Left cardiac atrium (tissue), 4 donors: ENCODE measurements at places on chromosomes 12 and 14. TPM values are rescaled to one million over a fixed set of nuclear protein-coding genes. Genes with fewer than 3 reads are reported as not detected.
A peak's percentile ranks its signal among the peaks of the same experiment; 100 is the strongest.

- DNase-seq, result no peak
Measured at GRCh38 chr14:32841698-32842097, 97.0 kb upstream of the NPAS3 start.

- DNase-seq, result no peak
Measured at GRCh38 chr14:103301512-103302354, 32.3 kb upstream of the EIF5 start.

- DNase-seq, result no peak
Measured at GRCh38 chr12:24966951-24967564, 18.2 kb upstream of the BCAT1 start.

GRCh38 chr12:26297396-26298070, 102.2 kb downstream of the SSPN start:
- no peak for DNase-seq

- DNase-seq, result no peak
Measured at GRCh38 chr12:56304872-56305590, 4.9 kb upstream of the CS start.

DNA sequence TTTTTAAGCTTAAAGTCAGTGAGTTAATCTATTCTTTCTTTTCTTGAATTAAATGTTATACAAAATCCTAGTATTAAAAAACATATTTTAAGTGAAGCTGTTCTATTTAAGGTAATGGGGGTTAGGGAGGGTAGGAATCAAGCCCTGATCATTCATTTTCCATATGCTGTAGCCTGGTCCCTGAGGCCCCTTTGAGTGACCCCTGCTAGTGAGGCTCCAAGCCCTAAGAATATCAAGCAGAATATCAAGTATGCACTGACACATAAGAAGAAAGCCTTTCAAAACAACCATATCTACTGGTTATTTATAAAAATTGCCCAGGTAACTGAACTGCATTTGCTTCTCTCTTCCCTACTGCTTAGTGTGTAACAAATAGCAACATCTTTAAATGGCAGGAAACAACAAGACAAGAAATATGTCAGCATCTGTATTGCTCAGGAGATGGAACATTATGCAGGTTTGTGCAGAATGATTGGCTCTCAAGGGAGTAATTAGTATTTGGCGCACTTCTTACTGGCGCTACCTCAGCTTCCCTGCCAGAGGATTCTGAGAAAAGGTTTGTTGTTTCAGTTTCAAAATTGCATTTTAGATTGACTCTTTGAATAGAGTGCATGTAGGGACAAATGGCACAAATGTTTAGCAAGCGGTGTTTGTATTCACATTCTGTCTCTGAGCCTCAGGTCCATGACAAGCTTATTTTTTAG, 223.0 kb downstream of the DUSP6 start:
- no peak for DNase-seq

- no peak for DNase-seq
Measured at GRCh38 chr14:79511146-79511545, 700.2 kb downstream of the DIO2 start.

The PMEL gene
- 0.81 TPM for total RNA-seq

The APOLD1 gene
- 56.7 TPM for total RNA-seq

- no peak for DNase-seq
Measured at GRCh38 chr14:69701857-69702256, 65.1 kb upstream of the SRSF5 start.

DNA sequence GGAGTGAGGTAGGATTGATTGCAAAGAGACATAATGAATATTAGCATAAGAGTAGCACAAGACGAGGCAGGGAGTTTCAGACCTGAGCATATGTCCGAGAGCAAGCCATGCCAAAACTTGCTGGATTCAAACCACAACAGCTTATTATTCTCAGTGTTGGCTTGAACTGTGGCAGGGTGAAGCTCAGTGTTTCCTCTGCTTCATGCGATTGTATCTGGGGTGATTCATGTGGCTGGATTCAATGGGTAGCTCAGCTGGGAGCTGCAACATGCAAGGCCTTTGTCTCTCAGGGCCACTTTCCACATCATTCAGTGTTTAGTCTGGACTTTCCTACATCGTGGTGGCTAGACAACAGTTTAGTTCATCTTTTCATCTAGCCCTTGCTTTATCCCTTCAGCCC, 22.1 kb upstream of the E2F7 start:
- DNase-seq, result no peak

- peak; percentile 78 for DNase-seq
Measured at GRCh38 chr12:120356567-120357030, 12.4 kb downstream of the MSI1 start.

DNA sequence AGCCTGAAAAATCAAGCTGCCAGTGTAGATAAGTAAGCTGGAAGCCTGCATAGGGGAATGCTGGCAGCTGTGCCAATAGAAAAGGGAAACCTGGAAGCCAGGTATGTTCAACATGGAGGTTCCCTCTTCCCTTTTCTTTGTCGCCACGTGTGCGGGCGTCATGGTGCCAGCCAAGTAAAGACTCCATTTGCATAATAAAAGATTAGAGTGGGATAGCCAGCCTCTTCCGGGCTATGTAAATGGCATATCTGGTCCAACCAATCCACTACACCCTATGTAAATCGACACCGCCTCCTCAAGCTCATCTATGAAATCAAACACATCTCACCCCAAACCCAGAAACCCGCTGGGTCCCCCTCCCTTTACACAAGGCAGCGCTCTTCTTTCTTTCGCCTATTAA, 5.6 kb upstream of the ADGRD1 start:
- no peak for DNase-seq

GRCh38 chr12:132480623-132481132, 9.3 kb upstream of the FBRSL1 start:
- DNase-seq, result no peak

- no peak for DNase-seq
Measured at GRCh38 chr14:77099425-77100167, 1.5 kb downstream of the CIPC start.

GRCh38 chr14:35247777-35248475, 44.3 kb upstream of the PSMA6 start:
- DNase-seq, result no peak

DNA sequence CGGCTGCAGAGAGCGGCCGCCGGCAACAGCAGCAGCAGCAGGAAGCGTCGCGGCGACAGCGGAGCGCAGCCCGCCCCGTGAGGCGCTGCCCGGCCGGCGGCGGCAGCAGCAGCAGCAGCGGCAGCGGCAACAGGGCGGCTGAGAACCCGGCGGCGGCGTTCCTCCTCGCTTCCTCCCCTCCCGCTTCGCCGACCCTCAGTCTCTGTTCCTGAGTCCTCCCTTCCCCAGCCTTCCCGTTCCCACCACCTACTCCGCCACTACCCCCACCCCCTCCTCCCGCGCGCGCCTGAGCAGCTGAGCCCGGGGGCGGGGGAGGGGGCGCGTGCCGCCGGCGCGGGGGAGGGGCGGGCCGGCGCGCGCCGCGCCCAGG, 310 bp downstream of the BICDL1 start:
- peak; percentile 34 for DNase-seq

The KRT85 gene
- not detected for total RNA-seq

GRCh38 chr12:31232361-31232965, 93.5 kb downstream of the SINHCAF start:
- no peak for DNase-seq

The FLVCR2 gene
- total RNA-seq, result 1.8 TPM

- DNase-seq, result no peak
Measured at GRCh38 chr12:29737644-29738043, 46.1 kb downstream of the TMTC1 start.

GRCh38 chr12:100058482-100059029, 73.8 kb upstream of the ANKS1B start:
- no peak for DNase-seq

The KRT80 gene
- total RNA-seq, result 0.44 TPM

The C3AR1 gene
- 22.0 TPM for total RNA-seq

The PMCH gene
- not detected for total RNA-seq

- no peak for DNase-seq
Measured at GRCh38 chr12:106425061-106425702, 67.6 kb downstream of the POLR3B start.

GRCh38 chr14:89352976-89353765, 63.9 kb downstream of the FOXN3 start:
- no peak for DNase-seq

DNA sequence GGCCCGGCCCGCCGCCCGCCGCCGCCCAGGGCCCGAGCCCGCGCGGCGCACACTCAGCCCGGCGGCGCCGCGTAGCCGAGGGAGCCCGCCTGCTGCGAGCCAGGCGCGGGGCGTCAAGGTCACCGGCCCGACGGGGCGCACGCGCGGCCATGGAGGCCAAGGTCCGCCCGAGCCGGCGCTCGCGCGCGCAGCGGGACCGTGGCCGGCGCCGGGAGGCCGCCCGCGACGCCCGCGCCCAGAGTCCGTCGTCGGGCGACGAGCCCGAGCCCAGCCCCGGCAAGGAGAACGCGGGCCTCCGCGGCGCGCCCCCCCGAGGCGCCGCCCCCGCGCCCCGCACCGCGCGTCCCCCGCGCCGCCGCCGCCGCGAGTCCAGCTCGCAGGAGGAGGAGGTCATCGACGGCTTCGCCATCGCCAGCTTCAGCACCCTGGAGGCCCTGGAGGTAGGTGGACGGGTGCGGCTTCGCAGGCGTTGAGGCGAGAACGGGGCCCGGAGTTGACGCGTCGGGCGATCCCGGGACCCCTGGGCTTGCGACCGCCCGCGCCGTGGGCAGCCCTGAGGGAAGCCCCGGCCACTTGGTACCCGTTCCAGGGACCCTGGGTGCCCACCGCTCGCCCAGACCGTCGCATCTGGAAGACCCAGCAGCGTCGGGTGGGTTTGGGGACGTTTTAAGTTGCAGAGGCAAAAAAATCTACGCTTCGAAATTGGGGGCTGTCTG, 629 bp downstream of the FBRSL1 start:
- no peak for DNase-seq

DNA sequence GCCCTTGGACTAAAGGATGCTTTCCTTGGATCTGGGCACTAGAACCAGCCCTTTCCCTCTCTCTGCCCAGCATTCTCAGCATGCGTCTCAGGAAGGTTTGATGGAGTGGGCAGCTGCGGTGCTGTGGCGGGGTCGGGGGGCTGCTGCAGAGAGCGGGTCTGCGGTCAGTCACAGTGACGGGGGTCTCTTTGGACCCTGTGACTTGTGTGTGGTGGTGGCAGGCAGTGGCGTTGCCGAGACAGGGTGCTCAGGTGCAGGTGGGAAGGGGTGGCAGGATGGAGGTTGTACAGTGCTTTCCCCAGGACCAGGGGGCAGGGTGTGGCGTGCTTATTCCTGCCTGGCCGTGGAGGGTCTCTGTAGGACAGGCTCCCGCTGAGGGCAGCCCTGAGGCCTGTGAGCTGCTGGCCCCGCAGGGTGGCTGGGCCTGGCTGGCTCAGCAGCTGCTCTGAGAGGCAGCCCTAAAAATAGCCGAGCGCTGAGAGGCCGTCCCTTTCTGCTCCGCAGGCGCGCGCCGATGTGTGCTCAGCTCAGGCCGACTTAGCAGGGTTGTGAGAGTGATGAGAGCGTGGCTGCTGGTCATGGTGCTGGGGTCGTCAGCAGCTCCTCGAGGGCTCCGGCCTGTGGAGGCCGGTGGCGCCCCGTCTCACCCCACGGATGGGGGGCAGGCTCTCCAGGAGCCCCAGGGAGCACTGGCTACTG, 9.7 kb downstream of the PACS2 start:
- peak; percentile 51 for DNase-seq

DNA sequence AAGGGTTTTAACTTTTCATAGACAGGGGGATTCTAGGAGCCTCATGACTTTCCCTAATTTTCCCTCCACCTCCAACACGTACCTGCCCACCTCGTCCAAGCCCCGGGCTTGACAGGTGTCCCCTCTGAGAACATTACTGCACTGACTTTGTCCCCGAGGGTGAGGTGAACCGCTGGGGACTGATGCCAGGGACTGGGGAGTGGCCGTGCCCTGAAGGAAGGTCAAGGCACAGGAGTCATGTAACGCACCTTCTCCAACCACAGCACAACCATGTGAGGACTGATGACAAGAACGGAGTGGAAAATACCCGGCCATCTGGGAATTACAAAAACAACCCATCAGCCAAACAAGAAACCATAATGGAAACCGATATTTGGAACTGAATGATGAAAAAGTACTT, 214.7 kb upstream of the C14orf180 start:
- DNase-seq, result no peak

The ACRBP gene
- total RNA-seq, result 0.88 TPM

The NTF3 gene
- total RNA-seq, result 1.2 TPM

GRCh38 chr12:109518820-109519665, 41.6 kb downstream of the UBE3B start:
- peak; percentile 69 for DNase-seq

DNA sequence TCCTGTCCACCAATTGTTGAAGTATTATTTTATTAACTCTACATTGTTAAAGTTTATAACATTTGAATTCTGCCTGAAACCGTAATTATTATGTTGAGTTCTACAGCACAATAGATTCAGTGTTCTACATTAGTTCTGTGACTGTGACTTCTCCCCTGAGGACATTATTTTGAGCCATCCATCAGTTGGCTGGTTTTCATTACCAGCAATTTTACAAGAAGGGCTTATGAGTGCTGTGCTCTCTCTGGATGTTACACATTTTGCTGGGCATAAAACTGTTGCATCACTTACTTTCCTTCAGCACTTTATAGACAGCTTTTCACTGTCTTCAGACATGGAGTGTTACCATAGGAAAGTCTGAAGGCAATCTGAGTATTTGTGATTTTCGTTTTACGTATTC, 118.2 kb upstream of the KITLG start:
- no peak for DNase-seq

- DNase-seq, result no peak
Measured at GRCh38 chr12:90959032-90959431, 4.1 kb upstream of the CCER1 start.

GRCh38 chr14:96094211-96094610, 55.0 kb downstream of the C14orf132 start:
- DNase-seq, result no peak

- DNase-seq, result no peak
Measured at GRCh38 chr12:57027805-57028153, 11.4 kb upstream of the TAC3 start.

- DNase-seq, result peak; percentile 62
Measured at GRCh38 chr12:2845280-2845679, 10.4 kb upstream of the NRIP2 start.

GRCh38 chr12:130672089-130672820, 43.8 kb downstream of the RIMBP2 start:
- no peak for DNase-seq

DNA sequence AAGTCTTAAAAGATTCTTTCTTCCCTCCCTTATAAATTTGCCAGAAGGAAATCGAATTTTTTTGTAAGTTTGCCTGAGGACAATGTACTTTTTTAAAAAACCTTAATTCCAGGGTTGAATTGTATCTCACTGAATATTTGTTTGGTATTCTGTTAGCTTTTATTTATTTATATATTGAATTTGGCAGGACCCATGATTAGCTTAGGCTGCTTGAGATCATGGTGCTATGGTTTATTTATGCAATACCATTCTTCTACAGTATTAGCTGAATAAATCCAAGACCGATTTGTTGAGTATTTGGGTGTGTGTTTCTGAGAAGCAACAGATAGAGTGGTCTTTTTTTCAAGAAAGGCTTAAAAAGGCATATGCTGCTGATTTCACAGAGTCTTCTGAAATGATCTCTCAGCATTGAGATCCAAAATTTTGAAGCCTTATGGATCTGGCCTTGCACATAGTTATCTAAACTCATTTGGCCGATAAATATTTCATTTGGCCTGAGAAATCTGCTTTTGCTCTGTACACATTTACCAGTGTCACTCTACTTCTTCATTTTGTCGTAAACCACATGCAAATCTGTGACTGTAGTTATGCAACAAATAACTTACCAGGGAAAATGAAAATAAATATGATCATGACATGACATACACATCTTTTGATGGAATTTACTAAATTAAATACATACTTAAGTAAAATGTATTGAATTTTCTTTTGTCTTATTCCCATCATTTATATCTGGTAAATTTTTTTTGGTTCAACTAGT, 265.8 kb upstream of the FLRT2 start:
- DNase-seq, result no peak

- no peak for DNase-seq
Measured at GRCh38 chr12:67042697-67043131, 226.4 kb upstream of the CAND1 start.
